Stimulated activated CD8-positive, alpha-beta memory T cell treated with anti-CD3 and anti-CD28 coated beads, Interleukin-4, amount 100 ng/mL, for 48 hours (primary cell): ENCODE measurements at places on chromosomes 16 and 17.
A peak's percentile ranks its signal among the peaks of the same experiment; 100 is the strongest.

GRCh38 chr16:54055191-54055590 is 231.4 kb downstream of the IRX3 start:
- DNase-seq = no peak

DNA sequence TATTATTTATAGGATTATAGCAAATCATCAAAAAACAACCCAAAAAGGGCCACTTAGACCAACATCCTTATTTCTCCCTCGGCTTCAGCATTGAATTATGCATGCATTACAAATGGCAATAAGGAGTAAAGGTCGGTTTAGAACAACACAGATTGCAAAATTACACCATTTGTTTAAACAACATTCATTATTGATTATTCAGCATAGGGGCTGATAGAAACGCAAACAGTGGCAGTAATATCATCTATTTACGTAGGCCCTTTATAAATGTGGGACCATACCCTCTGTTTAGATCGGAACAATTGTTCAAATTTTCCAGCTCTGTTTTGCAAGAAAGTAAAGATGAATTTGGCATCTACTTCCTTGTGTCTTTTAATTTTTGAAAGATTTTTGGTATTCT is 153.3 kb downstream of the WWOX start:
- no peak for DNase-seq

DNA sequence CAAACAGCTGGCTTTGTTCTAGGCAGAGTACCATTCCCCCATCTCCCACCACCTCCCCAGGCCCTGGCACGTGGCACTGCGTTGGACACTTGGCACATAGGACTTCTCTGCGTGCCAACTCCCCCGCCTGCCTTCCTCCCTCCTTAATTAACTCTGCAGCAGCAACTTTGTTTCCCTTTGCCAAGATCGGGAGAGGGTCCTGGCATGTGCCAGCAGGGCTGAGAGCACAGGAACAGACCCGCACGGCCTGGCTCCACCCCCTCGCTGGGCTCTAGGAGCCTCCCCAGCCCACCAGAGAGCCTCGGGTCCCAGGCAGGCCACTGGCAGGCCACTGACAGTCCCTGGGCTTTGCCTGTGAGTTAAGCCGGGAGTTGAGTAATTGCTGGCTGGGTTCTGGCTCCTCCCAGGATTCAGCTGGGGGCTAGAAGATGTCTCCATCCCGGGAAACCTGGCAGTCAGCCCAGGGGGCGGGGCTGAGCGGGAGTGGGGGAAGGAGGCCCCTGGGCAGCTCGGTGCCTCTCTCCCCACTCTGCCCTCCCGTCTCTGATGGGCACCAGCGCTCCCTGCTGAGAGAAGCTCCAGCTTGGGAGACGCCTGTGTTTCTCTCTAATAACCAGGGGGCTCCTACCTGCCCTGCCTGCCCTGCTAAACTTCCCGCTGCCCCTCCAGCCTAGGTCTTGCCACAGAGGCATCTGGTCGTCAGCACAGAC is 224.0 kb upstream of the TNRC6C start:
- DNase-seq = peak; percentile 12

DNA sequence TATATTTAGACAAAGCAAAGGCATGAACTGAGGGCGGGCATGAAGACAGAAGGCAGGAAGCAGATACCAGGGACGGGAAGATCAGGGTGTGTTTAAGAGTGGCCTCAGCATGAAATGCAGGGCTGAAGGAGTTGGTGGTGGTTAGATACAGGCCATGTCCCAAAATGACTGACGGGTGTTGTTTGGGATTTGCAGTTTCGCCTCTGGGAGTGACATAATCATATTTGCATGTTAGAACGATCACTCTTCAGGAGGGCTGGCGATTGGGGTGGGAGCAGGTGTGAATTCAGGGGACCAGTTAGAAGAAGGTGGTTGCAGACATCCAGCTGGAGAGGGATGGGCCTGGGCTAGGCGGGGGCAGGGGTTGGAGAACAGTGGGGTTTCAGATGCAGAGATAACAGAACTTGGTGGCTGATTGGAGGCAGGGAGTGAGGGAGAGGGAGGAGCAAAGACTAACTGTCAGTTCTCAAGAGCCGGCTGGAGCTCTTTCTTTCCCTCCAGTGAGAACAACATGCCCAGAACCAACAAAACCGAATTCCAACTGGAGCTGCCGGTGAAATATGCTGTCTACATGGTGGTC is 27.2 kb upstream of the ITGAX start:
- DNase-seq = no peak

DNA sequence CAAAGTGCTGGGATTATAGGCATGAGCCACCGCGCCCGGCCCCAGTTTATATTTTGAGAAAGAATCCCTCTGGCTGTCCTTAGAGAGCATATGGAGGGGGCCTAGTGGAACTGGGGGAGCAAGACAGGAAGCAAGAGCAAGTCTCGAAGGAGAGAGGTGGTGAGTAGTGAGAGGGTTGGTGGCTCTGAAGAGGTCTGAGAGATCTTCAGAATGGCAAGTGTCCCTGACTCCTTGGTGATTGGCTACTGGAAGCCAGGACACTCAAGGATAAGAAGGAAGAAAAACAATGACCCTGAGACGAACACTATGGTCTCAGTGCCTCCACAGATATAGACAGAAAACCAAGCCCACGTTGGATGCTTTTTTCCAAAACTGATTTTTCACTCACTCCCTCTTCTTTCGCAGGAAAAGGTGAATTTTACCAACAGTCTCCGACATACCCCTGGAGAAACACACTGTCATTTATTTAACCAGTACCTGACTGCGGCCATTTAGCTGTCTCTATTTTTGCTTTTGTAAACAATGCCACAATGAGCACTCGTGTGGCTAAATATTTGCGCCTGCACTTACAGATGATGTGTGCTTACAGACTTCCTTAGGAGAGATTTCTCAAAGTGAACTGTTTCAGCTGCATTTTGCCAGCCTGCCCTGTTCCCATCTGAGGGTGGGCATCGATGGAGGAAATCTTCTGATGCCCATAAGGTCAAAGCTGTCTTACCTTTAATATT is 15.9 kb upstream of the DOK4 start:
- no peak for DNase-seq

- DNase-seq = no peak
Observed at GRCh38 chr17:63232565-63233310, 213.4 kb downstream of the CYB561 start.

DNA sequence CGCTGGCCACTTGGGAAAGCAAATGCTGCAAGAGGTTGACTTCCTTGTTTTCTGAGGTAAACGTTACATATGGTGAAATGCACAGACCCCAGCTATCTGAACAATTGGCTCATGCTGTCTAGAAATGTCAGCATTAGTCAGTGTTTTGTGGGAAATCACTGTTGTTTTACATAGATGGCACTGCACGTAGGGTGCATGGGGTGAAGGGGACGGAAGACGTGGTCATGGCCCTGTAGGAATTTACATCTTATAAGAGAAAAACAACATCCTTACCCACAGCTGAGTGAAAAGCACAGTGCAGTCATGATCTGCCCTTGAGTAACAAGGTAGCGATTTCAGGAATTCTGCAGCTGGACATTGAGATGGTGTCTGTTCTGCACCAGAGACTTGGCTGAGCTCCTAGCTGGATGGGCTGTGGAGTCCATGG is 15.2 kb downstream of the RPTOR start:
- no peak for DNase-seq

GRCh38 chr17:50815400-50815799 is 20.0 kb upstream of the WFIKKN2 start:
- no peak for DNase-seq

GRCh38 chr16:83981799-83982198 is 13.8 kb downstream of the NECAB2 start:
- DNase-seq = no peak

- DNase-seq = no peak
Observed at GRCh38 chr17:27423651-27424050, 32.6 kb upstream of the KSR1 start.

DNA sequence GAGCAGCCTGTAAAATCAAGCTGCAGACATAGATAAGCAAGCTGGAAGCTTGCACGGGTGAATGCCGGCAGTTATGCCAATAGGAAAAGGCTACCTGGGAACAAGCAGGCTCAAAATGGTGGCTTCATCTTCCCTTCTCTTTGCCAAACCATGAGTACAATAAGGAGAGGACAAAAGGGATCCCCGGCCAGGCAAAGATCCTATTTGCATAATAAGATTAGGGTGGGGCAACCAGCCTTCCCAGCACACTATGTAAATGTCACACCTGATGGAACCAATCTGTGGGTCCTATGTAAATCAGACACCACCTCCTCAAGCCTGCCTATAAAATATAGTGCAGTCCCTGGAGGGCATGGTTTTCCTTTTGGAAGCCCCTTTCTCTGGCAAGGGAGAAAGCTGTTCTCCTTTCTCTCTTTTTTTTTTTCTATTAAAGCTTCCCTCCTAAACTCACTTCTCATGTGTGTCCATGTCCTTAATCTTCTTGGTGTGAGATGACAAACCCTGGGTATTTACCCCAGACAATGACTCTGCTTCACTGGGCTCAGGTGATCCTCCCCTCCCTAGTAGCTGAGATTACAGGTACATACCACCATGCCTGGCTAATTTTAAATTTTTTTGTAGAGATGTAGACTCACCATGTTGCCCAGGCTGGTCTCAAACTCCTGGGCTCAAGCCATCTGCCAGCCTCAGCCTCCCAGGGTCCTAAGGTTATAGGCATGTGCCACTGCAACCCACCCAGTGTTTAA is 44.2 kb downstream of the PSMD12 start:
- no peak for DNase-seq

DNA sequence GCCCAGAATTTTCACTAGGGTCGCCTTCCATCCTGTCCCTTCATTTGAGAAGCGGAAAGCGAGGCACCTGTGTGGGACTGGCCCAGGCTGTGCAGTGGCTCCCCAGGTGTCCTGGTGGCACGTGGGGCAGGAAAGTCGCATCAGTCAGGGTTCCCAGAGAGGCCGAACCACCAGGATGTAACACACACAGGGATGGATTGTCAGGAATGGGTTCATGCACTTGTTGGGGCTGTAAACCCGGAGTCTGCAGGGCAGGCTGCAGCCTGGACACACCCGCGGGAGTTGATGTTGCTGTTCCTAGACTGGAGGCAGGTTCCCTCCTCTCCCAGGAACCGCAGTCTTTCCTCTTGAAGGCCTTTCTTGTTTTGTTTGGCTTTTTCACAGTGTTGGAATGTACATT is 30.7 kb upstream of the RPTOR start:
- no peak for DNase-seq

DNA sequence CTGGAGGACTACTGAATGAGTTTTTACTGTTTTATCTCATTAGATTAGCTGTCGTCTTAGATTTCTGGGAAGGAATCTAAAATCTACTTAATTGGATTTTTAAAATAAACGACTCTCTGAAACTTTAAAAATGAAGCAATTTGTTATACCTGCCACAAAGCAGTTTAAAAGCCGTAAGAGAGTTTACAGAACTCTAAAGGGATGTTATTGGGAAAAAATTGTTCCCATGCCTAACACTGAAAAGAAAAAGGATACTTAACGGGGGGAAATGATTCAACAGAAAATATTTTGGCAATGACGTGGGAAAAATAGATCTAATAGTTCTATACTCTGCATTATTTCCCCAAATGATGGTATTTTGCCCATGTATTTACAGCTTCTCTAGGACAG is 27.0 kb downstream of the ARHGAP17 start:
- DNase-seq = no peak

- no peak for DNase-seq
Observed at GRCh38 chr16:17389384-17389783, 81.4 kb downstream of the XYLT1 start.

GRCh38 chr17:46766493-46767491 is 51.7 kb downstream of the WNT3 start:
- peak; percentile 19 for DNase-seq

DNA sequence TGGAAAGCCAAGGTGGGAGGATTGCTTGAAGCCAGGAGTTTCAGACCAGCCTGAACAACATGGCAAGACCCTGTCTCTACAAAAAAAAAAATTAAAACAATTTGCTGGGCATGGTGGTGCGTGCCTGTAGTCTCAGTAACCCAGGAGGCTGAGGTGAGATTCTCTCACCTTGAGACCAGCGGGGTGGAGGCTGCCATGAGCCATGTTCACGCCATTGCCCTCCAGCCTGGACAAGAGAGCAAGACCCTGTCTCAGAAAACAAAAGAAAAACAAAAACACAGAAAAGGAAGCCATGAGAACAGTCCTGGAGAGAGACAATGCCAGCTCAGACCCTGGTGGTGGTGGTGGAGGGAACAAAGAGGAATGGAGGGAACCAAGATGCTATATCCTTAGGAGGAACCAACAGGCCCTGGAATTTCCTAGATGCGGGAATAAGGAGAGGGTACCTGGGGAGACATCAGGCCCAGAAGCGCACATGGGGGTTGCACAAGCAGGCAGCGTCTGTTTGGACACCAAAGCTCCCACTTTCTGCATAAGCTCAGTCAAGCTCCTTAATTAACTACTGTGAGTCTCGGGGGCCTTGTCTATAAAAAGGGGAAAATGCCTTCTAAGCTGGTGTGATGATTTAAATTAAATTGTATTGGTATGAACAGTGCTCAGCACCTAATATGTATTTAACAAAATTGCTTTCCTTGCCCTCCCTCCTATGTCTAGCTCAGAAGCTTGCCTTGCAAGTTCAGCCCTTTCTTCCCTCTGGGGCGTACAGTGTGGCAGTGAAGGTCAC is 143.8 kb downstream of the CCT6B start:
- DNase-seq = no peak

- DNase-seq = no peak
Observed at GRCh38 chr16:35194681-35195080, 1735.3 kb downstream of the TP53TG3F start.
